ENCODE measurements at places on chromosomes 7 and 10.

DNA sequence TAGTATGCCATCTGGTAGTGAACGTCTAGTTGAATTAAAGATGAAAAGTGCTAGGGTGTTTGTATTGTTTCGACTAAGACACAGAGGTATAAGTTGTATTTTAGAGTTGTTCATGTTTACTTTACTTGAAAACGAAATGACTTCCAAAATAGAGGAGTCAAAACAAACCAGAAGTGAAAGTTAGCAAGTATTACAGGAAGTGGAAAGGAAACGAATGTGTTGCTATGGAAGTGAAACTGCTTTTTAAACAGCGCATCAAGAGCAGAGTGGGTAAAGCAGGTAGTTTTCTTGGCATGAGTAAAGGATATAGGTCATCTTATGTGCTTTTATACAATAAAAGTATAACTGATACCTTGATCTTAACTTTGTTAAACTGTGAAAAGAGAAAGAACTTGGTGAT lies 20.0 kb upstream of the GALNTL5 start:
- DNase-seq, result peak; percentile 82

DNA sequence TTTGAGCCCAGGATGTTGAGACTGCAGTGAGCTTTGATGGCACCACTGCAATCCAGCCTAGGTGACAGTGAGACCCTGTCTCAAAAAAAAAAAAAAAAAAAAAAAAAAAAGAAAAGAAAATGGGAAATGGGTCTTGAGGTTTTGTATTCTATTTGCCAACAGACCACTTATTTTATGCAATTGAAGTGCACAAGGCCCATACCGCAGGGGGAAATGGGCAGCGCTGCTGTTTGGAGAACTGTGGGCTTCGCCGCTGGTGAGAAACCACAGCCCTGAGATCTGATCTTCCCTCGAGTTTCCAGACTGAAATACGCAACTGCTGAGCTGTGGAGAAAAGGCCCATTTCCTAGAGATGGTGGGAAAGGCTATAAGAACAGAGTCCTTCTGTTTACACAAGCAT lies 512.0 kb downstream of the TCERG1L start:
- DNase-seq, result no peak

- no peak for DNase-seq
Observed at GRCh38 chr10:95730233-95730632, 25.7 kb upstream of the ENTPD1 start.

DNA sequence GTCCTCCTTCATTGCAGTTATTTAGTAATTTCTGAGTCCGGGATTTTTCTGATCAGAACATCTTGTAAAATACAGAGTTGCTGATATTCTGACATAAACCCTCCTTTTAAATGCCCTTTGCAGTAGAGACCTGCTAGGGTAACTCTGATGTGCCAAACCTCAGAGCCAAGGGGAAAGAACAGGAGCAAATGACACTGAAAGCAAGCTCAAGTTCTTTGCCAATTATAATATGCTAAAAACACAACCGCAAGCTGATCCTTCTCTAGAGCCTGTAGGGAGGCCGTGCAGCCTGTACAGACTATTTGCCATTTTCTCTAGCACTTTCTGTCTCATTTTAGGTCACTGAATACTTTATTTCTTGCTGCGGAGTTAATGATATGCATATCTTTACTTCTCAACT lies 240.4 kb downstream of the CAMK1D start:
- no peak for DNase-seq

DNA sequence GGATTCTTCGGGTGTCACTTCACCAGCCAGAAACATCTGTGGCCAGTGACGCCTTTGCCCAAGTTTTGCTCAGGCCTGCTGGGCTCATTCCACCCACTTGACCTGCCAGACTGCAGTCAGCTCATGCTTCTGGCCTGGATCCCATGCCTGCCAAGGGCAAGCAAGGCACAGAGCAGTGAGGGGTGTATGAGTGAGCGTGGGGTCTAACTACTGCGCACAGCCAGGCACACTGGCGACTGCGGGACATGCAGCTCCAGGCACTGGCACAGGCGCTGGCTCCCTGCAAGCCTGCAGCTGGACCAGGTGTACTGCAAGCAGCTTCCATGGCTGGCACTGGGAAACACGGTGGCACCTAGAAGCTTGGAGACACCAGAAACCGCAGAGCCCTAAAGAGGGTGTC lies 80.1 kb downstream of the MTERF1 start:
- DNase-seq, result no peak

All from lung microvascular endothelial cell (primary cell).